ENCODE measurements at places on chromosomes 7 and 10.

- no peak for DNase-seq
Observed at GRCh38 chr7:28706584-28706983, 251.5 kb downstream of the TRIL start.

DNA sequence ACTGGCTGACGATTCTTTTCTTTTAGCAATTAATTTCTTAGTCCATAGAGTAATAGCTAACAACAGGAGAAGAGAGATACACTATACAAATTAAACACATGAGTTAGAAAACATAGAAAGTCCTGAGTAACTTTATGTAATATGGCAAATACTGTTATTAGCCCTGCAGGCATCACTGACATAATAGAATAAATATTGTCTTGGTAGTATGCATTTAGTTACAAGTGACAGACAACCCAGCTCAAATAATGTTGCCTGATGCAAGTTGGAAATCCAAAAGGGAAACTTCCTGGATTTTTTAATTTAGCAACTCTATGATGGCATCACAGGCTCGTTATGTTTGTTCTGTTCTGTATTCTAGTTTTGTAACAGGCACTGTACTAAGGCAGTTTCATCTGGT is 95.1 kb downstream of the DKK1 start:
- no peak for DNase-seq

GRCh38 chr7:142784716-142785115 is 13.9 kb downstream of the PRSS2 start:
- no peak for DNase-seq

DNA sequence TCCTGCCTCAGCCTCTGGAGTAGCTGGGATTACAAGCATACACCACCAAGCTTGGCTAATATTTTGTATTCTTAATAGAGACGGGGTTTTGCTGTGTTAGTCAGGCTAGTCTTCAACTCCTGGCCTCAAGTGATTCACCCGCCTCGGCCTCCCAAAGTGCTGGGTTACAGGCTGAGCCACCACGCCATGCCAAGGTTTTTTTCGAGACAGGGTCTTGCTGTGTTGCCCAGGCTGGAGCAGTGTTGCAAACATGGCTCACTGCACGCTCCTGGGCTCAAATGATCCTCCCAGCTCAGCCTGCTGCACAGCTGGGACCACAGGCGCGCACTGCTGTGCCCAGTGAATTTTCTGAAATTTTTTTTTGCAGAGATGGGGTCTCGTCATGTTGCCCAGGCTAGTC is 3.3 kb upstream of the SEC31B start:
- no peak for DNase-seq

DNA sequence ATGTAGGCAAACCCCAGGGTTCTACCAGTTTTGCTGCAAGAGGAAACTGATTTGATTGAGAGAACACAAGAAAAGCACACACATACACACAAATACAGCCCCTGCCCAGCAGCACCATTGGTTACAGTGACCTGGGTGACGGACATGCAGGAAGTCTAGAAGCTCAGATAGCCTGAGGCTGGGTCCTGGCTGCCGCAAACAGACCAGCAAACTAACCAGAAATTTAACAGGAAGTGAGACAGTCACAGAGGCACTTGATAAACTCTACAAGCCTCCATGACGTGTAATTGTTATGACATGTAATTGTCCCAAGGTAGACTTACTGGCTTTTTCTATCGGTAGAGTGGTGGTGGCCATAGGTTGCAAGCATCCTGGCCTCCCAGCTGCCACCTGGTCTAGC is 58.9 kb downstream of the PRKAR2B start:
- DNase-seq = no peak

GRCh38 chr7:104416866-104417393 is 88.5 kb downstream of the LHFPL3 start:
- no peak for DNase-seq

GRCh38 chr10:52481986-52482555 is 168.0 kb downstream of the DKK1 start:
- DNase-seq = no peak

- DNase-seq = no peak
Observed at GRCh38 chr7:95205665-95206225, 118.6 kb downstream of the PON1 start.

DNA sequence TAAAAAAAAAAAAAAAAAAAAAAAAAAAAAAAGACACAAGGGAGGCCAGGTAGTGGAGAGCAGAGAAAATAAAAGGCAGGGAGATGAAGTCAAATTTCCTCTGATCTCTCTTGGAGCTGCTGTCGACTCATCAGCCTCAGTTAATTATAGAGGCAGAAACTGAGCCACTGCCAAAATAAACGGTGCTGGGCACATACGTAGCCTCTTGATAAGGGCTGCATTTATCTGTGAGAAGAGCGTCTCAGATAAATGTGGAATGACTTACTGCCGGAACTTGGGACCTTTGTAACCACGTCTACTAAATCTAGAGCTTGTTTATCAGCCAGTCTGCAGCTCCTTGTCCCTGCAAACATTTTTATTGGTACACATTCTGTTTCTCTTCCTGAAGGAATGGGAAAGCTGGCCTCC is 162.3 kb downstream of the BAMBI start:
- DNase-seq = peak; percentile 9

GRCh38 chr10:76874176-76874575 is 763.4 kb downstream of the KCNMA1 start:
- no peak for DNase-seq

DNA sequence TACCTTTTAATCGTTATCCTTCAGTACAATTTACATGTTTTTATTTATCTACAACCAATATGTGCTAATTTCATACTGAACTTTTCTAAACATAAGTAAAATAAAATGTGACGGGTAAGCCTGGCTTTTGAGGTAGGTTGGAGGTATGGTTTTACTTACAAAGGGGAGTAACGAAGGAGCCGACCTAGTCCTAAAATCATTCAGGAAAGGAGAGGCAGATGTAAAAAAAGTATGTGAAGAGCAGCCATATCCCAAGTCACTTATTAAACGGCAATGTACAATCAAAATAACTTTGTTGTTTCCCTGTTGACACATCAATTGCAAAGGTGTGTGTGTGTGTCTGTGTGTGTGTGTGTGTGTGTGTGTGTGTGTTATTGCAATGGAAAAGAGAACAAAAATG is 351.3 kb downstream of the CRPPA start:
- DNase-seq = no peak

DNA sequence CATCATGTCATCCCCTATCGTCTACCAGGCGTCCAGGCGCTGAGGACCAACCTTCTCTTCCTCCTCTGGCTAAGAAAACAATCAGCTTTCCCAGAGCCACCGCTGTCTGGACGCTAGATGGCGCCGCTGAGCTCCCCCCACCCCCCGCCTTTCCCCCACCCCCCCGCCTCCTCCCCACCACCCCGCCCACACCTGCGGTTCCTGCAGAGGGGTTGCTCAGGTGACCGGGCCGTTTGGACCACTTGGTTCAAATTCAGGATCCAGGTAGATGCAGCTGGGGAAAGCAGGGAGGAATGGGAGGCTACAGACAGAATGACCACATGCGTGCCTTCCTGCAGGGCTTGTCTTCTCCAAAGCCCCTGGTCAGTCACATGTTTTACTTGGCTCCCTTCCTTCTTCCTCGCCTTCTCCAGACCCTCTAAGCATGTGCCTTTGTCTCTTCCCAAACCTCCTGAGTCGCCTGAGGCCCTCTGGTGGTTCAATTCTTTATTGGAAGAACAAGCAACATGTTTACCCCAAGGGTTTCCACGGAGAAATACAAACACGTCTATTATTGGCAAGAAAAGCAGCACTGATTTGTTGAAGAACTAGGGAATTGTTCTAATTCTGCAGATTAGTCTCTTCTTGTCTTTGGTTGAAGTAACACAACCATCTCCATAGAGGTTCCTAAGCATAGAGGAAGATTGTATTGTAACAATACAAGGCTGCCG is 24.7 kb downstream of the AOC1 start:
- peak; percentile 32 for DNase-seq

DNA sequence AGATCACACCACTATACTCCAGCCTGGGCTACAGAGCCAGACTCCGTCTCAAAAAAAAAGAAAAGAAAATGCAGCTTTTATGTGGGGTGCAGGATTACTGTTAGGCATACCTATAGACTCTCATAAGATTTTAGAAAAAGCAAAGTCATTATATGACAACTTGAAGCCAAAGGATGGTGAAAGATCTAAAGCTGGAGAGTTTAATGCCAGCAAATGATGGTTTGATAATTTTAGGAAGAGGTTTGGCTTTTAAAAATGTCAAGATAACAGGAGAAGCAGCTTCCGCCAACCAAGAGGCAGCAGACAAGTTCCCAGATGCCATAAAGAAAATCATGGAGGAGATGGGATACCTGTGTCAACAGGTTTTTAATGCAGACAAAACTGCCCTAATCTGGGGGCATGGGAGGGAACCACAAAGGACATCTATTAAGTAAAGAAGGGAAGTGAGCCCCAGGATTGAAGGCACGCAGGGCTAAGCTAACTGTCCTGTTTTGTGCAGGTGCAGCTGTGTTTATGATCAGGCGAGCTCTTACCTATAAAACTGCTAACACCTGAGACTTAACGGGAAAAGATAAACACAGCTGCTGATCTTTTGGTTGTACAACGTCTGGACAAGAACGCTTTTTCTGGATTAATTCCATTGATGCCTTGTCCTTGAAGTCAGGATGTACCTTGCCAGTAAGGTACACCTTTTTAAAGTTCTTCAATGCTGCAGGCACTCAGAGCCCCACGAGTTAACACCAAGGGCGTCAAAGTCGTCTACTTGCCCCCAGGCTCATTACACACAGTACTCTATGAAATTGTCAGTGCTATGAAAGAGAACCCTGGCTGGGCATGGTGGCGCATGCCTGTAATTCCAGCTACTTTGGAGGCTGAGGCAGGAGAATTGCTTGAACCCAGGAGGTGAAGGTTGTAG is 10.5 kb upstream of the ANKRD61 start:
- DNase-seq = peak; percentile 70

GRCh38 chr7:33909318-33909717 is 4.0 kb downstream of the BMPER start:
- DNase-seq = no peak

DNA sequence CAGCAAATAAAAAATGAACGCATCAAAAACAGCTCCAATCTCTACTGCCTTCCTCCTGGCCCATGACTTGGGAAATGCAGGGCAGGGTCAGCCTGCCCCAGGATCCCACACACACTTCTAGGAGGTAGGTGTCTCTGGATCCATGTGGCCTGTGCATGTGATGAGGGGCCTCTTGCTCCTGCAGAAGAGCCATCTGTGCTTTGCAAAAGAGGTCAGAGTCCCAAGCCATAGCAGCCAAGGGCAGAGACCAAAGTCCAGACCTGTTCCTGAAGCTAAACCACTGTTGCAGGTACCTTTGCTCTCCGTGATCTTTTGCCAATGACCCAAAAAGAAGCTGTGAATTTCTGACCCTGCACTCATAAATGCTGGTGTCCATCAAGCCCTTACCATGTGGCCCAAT is 57.1 kb downstream of the KCNMA1 start:
- DNase-seq = no peak

DNA sequence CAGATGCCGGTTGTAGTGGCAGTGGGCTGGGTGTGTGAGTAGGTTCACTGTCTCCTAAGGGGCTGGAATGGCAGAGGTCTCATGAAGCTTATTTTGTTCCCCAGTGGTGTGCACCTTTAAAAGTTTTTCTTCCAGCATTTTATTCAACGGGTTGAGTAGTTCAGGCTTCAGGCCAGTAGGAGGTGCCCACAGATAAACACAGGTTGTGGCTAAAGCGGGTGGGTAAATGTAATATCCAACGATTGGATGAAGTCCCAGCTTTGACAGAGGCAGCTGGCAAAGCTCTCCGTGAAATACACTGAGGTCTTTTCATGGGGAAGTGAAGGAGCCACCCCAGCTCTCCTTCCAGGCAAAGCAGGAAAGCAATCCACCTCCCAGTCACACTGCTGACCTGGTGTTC is 339.8 kb upstream of the LRRTM3 start:
- no peak for DNase-seq

DNA sequence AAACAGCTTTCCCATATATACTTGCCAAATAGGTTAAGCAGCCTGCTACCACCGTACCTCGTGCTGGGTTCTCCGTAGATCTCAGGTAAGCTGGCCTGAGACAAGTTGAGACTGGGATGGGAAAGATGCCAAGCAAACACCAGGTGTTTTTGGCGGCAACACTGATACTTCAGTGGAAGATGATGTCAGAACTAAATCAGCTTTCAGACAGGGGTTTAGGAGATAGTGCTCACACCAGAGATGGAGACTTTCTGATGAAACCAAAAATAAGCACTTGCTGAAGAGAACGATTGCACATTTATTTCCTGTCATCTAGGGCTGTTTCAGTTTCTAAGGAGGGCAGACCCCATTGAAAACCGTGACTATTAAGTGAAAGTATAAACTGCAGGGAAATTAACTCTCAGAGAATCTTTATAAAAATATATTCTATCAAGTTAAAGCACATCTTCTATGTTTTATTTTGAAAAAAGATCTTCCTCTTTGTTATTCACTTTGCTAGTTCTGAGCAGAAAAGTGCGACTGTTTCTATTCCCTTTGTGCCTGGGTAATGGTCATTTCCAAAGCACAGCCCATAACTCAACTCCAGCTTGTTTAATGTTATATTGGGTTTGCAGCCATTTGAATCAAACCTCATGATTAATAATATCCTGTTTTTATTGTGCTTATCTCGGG is 149.9 kb downstream of the CPED1 start:
- DNase-seq = peak; percentile 30

DNA sequence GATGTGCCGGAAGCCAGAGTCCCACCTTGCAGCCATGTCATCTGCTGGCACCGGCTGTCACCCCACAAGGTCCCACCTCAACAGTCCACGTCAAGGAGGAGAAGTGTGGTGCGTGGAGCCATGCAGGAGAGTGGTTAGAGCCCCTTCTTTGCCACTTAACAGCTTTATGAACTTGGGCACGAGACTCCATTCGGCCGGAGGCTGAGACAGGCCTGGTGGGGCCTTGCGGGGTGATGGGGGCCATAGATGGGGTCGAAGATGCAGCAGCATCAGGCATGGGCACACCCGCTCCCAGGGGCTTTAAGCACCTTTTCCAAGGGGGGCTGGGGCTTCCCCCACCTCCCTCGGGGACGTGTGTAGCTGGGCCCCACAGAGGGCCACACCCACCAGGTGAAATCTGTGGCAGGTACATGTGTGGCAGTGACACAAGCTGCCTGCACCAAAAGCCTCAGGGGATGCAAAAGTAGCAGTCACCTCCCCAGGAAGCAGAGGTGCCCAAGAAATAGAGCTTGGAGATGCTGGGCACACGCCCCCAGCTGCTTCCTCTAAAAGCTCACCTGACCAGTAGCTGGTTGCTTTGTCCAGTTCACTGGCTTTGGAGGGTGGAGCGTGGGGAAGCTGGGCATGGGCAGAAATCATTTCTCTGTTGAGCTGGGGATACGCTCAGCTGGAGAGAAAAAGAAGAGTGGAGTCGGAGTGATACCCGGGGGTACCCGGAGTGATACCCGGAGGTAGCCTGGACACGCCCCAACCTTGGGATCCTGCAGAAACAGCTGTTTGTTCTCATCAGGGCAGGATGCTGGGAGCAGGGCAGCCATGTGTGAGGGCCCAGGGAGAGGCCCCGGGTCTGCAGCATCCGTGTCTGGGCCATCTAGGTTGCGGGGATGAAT is 199.8 kb downstream of the EBF3 start:
- DNase-seq = no peak

DNA sequence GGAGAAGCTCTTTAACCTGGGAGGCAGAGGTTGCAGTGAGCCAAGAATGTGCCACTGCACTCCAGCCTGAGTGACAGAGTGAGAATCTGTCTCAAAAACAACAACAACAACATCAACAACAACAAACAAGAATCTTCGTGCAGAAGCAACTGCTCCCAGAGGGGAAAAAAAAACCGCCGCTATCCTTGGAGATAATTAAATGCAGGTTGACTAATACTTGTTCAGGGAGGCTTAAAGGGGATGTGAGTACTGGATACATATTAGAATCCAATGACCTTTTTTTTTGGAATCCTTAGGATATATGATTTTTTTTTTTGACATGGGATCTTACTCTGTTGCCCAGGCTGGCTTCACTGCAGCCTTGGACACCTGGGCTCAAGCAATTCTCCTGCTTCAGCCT is 89.6 kb upstream of the FAM171A1 start:
- DNase-seq = no peak
